ENCODE measurements at places on chromosomes 1 and 21.

GRCh38 chr1:153368495-153368894 is 6.9 kb downstream of the S100A12 start:
- DNase-seq, result no peak

- DNase-seq, result no peak
Measured at GRCh38 chr1:104073463-104073902, 323.8 kb downstream of the AMY1C start.

DNA sequence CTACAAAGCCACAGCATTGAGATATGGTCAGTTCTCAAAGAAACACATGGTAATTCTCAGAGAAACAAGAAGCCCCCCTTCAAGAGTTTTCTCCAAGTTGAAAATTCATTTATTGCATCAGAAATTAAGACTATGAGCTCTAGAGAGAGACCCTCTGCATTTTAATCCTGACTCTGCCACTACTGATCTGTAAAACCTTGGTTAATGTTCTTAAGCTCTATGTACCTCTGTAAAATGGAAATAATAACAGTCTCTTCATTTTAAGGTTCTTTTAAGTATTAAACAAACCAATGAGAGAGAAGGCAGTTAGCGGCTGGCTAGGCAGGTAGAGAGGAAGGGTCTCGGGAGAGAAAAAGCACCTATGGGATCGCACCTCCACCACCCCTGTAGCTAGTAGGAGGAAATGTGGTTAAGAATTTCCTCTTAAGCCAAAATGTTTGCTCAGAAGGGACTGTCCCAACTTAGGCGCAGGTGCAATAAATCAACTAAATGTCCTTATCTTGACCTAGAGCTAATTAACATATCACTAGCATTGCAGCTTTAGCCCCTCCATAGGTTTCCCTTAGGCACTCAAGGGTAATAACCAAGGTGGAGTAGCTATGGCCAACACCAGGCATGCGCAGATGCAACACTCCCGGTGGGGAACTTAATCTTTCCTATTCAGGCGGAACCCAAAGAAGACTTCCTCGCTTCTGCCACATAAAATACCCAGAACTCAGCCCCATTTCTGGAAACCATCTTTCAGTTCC is 1685.4 kb downstream of the MRPL39 start:
- no peak for DNase-seq

- DNase-seq, result peak; percentile 38
Measured at GRCh38 chr1:26529655-26530409, at the start of gene RPS6KA1. RPS6KA1 (plus strand) TSS chr1:26529761; CDS start chr1:26529921, 160 bp downstream.

GRCh38 chr21:25191141-25191540 is 416.1 kb downstream of the MRPL39 start:
- DNase-seq, result no peak

DNA sequence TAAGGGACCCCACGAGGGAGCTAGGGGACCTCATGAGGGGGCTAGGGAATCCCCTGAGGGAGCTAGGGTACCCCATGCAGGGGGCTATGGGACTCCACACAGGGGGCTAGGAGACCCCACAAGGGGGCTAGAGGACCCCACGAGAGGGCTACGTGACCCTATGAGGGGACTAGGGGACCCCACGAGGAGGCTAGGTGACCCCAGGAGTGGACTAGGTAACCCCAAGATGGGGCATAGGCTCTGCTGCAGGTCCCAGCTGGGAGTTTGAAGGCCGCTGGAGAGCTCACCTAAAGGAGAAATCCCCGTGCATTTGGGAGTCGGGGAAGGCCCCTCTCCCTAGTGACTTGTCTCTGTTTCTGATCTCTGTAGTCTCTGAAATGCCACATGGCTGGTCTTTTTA is 50.0 kb upstream of the DMRTB1 start:
- DNase-seq, result no peak

DNA sequence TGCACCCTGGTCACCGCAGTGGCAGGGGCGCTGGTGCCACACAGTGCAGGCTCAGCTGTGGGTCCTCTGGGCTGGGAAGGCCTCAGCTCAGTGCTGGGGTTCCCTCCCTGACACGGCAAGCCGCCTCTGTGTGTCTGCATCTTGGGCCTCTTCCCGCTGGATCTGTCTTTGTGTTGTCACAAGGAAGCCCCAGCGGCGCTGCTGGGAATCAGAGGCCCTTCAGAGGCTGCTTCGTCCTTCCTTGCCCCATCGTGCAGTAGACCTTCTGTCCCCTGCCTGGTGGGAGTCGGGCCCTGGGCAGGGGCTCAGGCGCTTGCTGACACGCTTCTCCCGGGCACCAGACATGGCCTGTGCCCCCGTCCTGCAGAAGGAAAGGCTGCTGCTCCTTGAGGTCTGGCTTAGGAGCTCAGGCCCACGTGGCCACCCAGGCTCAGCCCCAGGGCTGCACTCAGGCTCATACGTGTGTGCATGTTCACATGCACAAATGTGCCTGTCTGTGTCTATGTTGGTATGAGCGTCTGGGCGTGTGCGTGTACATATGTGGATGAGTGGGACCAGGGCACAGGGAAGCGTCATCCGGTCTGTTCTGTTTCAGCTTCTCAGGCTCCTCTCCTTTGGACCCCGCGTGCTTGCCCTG is 24.3 kb upstream of the DIP2A start:
- no peak for DNase-seq

DNA sequence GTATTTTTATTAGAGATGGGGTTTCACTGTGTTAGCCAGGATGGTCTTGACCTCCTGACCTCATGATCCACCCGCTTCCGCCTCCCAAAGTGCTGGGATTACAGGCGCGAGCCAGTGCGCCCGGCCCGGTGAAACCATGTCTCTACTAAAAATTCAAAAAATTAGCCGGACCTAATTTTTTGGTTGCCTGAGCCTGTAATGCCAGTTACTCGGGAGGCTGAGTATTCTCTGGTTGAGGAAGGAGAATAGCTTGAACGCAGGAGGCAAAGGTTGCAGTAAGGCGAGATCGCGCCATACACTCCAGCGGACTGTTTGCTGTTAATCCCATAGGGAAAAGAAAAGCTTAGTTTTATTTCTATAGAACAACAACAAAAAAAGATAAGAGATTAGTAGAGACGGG is 29.9 kb upstream of the HJV start:
- DNase-seq, result peak; percentile 18

DNA sequence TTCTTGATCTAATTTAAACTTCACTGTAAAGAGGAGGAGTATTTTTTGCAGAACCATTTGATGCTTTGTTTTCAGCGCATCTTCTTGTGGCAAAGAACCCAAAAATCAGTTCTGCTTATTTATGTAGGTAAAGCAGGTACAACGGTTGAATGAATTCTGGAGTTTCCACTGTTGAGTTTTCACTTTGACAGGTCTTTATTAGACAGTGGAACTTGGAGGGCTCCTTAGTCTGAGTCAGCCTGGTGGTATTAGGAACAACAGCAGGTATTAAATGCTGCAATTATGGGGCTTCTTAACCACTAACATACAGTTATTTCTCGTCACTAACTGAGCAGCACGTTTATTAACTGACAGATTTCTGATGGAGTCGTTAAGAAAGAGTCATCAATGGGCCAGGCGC is 1.2 kb downstream of the LRIG2 start:
- DNase-seq, result no peak

DNA sequence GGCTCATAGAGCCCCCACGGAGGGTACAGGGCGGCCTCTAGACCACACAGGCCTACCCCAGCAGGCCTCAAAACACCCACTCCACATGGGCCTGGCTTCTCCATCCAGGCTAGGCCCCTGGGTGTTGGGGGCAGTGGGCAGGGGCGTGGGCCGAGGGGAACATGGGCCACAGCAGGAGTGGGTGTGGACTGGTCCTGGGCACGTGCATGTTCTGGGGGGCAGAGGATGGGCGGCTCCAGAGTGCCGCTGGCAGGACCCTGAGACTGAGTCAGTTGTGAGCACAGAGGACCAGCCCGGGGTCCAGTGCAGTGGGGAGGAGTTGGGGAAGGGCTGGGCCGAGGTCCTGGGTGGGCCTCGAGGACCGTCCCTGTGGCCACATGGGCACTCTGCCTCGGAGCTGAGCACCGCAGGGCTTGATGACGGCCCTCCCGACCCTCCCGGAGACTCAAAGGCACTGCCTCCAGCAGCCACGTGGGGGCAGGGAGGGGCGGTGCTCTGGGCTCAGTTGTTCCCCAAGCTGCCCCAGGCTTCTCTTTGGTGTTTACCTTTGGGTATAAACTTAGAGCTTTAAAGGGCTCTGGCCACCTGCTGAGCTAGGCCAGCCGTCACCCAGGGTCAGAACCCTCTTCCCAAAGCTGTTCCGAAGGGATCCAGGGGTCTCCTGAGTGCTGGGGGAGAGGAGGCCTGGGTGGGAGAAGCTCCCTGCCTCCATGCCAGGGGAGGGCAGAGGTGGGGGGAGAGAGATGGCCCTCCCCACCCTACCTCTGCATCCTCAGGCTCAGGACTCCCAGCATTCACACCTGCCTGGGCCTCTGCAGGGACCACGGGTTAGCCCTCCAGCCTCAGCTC is 79.9 kb downstream of the MORN1 start:
- DNase-seq, result peak; percentile 39
